CD4-positive, alpha-beta T cell treated with Interleukin-2 at 100 ng/mL for 4 hours (primary cell): ENCODE measurements at places on chromosomes 1 and 21.

GRCh38 chr1:151147665-151148064 lies 1.2 kb upstream of the SEMA6C start:
- no peak for DNase-seq

- no peak for DNase-seq
Measured at GRCh38 chr1:109787845-109788601, 24.3 kb upstream of the EPS8L3 start.

- peak; percentile 36 for DNase-seq
Measured at GRCh38 chr1:145858238-145858900, 512 bp downstream of the PIAS3 start.

- no peak for DNase-seq
Measured at GRCh38 chr1:81369833-81370232, 430.9 kb upstream of the ADGRL2 start.

- DNase-seq = no peak
Measured at GRCh38 chr1:2593251-2593878, 6.8 kb downstream of the PRXL2B start.

DNA sequence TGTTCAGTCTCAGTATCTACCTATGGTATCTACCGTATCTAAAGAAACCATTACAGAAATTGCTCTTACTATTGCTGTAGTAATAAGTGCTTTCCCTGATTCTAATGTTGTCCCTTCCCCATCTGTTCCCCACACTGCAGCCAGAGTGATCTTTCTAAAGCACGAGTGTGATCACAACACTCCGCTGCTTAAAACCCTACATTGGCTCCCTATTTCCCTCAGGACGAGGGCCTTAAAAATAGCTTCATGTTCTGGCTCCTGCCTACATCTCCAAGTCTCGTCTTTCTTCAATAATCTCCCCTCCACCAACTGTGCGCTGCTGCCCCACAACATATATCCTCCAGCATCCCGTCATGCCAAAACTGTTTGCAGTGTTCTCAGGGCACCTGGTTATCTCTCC lies 150.6 kb downstream of the SDCCAG8 start:
- no peak for DNase-seq

GRCh38 chr1:79079770-79080169 lies 73.2 kb upstream of the ADGRL4 start:
- DNase-seq = no peak

DNA sequence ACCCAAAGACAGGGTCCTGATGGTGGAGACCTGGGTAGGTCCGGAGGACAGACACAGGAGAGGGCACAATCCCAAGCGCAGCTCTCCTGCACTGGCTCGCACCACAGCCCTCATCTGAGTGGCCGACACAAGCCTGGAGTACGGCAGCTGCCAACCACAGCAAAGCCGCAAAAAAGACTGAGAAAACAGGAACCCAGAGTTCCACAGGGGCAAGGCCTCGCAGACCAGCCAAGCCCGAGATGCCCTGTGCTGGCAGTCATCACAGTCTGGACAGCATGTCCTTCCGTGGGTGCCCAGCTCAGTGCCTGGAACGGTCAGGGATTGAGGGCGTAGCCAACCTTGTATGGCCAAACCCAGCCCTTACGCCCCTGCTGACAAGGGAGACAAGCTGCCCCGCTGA lies 11.4 kb downstream of the ZBTB48 start:
- DNase-seq = no peak

GRCh38 chr1:32858791-32859190 lies 11.9 kb downstream of the FNDC5 start:
- DNase-seq = no peak

- DNase-seq = no peak
Measured at GRCh38 chr1:168824418-168825065, 95.5 kb upstream of the DPT start.

- no peak for DNase-seq
Measured at GRCh38 chr1:38576241-38576640, 283.3 kb downstream of the RRAGC start.

- no peak for DNase-seq
Measured at GRCh38 chr1:162639718-162640117, 7.5 kb downstream of the DDR2 start.

DNA sequence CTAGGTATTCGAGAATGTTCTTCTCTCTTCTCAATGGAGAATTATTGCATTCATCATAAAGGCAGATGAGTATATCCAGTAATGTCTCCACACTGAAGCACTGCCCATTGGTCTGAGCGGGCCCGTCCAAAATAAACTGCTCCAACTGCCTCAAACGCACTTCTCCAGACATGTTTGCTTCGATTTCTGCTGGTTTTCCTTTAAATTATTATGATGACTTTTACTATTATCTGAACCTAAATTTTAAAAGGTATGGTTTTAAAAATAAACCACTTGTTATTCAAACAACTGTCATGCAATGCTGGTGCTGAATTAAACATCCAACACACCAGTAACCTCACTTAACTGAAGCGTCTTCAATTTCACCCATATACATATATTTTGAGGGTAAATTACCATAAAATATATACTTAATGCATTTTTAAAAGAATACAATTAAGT lies 1.3 kb downstream of the CDC42BPA start:
- DNase-seq = no peak

- DNase-seq = no peak
Measured at GRCh38 chr1:209706622-209707021, 2.0 kb downstream of the HSD11B1 start.

- DNase-seq = no peak
Measured at GRCh38 chr1:150554086-150554452, 4.9 kb downstream of the ADAMTSL4 start.

DNA sequence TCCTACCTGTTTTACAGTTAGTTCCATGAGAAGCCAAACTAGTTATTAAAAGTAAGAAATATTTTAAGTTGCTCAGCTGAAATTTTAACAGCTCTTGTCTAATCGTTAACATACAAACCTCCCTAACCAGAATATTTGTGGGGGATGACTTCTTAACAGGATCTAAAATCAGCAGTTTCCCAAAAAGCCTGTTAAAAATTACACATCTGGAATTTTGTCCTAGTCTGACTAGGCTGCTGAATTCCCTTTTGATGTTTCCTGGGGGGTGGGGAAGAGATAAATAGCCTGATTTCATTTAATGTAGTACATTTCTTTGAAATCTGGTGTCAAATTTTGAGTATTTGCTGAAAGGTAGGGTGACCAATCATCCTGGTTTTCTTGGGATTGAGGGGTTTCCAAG lies 78.8 kb upstream of the ARHGAP29 start:
- DNase-seq = no peak

DNA sequence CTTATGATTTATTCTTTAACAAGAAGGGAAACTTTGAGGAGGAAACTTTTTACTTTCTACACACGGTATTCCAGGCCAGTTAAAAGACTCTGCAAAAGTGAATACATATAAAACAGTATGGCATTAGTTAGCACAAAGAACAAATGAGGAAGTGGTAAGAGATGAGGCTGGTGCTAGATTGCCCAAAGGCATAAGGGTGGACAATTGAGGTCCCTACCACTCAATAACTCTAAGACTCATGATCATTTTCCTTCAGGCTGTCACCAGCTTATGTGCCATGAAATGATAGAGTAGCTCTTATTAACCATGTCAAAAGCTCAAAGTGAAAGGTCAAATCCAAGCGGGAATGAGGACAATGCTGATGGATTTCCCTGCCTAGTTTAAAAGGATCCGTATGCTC lies 124.5 kb downstream of the TBX15 start:
- DNase-seq = no peak

DNA sequence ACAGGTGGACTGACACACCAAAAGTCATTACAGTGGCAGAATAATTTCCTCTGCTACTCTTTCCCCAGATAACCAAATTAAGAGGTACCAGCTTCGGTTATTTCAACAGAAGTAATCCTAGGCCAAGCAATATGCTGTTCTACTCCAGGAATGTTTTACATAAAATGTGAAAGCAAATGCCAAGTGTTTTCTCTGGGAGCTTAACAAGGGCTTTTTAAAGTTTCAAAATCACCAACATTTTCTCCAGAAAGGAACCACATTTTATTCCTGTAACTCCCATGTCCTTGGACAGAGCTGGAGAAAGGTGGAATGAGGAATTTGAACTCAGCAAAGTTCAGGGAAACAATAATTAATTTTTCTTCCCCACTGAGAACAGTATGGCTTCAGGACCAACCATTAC lies 27.2 kb downstream of the CNN3 start:
- DNase-seq = no peak

DNA sequence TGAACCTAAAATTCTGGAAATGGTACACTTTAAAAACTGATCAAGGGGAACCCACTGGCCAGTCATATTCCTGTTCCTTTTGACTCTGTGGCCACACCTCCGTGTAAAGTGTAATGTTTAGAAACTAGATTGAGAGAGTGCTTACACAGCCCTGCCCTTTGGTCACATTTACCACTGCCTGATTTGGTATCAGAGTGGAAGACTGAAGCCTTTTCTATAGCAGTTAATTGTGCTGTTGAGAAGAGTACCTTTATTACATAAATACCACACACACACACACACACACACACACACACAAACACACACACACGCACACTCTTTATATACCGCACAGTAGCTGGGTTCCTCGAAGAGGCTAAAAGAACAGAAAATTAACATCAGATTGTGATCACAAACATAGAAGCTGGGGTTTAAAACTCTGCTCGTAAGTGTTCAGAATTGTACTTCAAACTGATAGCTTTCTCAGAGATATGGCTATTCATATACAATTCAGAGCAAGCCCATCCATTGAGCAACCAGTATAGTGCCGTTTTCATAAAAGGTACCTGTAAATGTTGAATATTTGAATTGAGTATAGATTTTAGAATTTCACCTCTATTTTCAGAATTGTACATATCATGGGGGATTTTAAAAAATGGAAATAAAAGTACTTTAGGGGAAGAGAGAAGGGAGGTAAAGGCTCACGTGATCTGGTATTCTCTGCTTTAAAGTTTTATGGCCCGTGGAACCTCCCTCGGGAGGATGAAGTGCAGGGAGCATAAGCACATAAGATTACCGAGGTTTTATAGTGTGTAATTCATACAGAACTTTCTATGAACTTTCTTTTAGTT lies 37.5 kb downstream of the CAMTA1 start:
- DNase-seq = no peak

DNA sequence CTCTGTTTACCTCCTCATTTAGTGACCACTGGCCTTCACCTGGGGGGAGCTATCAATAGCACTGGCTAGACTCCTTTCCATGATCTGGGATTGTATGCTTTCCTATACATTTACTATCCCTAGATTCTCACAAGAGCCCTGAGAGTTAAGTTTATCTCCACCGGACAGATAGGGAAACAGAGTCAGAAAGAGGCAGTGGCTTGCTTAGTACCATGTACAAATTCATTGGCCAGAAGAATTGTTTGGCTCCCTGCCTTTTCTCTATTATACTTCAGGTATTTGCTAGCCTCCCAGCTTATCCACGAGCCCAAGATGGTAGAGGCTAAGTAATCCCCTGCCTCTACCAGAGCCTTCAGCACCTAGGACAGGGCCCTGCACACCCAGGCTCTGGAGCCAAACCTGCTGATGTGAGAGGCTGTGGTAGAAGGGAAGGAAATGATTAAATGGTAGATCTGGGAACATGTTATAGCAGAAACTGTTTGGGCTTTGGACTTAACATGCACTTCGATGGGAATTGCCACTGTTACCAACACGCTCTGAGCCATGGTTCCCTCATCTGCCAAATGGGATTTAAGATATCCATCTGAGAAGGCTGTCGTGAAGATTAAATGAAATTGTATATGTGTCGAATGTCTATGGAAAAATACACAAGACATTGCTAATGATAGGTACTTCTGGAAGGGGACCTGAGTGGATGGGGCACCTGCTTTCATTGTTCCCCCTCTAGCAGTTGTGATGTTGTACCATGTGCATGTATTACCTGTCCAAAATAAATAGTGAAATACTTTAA lies 3.1 kb upstream of the BLACAT1 start:
- DNase-seq = peak; percentile 19

DNA sequence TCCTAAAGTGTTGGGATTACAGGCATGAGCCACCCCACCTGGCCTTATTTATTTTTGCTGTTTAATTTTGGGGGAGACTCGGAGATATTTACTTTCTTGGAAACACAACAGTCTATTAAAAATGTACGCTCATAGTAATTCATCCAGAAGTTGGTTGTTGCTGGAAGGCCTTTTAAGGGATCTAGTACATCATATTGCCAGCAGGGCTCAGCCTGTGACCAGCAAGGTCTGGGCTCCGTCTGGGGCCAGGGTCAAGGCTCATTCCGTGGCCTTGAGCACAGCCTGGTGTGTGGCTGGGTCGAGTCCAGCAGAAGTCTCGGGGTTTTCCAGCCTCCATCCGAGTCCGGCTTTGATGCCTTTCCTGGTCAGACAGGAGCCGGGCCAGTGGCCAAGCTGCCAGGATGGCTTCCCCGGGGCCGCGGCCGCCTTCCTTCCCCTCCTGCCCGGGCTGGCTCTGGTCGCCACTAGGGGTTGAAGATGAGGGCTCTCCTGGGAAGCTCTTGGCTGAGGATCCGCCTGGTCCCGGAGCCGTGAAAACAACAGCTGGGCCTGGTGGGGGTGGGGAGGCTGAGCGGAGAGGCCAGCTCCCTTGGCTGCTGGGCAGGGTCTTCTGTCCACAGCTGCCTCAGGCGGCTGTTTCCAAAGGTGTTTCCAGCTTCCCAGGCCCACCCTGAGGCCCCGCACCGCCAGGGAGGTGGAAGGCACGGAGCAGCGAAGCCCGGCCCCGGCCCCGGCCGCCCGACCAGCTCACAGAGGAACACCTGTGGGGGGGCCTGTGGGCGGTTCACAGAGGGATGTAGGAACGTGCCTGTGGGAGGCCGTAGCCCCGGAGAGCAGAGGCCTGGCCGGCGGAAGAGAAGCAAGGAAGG lies 5.1 kb upstream of the VWA1 start:
- no peak for DNase-seq

- DNase-seq = no peak
Measured at GRCh38 chr1:119340861-119341261, 27.7 kb upstream of the HAO2 start.

GRCh38 chr1:1432951-1433803 lies 2.3 kb upstream of the VWA1 start:
- DNase-seq = no peak

DNA sequence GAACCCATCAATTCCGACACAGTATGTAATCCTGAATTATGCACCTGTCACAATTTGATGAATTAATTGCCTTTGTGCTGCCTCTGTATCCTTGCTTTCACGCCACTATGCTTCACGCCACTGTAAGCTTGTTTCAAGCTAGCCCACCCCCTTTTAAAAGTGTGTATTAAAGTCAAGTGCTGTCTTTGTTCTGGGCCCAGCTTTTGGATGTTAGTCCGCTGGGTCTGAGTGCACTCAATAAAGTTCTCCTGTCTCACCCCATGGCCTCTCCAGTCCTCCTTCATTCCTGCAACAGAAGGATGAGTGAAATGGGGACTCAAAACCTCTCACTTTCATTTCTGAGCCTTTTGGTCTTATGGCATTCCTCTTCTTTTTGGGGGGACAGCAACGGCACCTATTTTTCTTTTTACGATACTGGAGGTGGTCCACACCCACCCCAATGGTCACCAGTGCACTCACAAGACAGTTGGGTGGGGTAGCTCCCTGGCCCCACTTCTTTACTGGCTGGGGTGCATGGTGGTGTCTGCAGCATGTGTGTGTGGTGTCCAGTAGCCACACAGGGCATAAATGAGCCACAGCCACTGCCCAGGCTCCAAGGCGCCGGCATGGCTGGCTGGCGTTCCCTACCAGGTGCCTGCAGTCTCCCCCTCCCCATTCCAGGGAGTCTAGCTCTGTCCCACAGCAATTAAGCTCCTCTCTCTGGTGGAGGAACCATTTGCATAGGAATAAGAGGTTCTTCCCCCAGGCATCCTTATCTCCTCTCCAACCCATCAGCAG lies 1.8 kb downstream of the THEM4 start:
- DNase-seq = no peak
